DMS79 treated with DMSO at 0.1 percent for 48 hours (cell line): ENCODE measurements at places on chromosomes 6 and 20.
A peak's percentile ranks its signal among the peaks of the same experiment; 100 is the strongest.

DNA sequence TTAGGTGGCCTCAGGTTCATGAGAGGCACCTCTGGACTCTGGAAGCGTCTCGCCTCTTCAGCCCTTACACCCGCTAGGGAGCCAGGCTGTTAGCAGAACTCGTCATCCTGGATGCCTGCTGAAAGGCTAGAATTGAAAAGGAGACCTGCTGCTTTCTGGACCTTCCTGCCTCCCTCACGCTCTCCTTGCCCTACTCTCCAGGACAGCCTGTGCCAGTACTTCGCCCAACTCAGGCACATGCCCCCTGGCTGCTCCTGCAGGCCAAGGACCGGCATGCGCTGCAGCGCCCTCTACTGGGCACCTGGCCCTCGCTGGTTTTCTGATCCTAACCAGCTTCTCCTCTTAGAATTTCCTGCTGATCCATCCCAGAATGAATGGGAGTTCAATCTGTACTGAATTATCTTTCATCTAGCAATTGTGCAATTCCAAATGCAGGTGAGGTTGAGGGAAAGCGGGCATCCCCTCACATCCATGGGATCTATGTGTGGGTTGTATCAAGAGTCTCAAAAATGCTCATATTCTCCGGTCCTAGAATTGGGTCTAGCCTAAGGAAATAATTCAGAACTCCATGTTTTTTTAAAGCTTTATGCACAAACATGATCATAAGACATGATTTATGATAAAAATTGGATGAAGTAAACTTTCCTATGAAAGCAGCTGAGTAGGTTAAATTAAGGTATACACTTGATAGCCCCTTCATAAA is 78.0 kb downstream of the PTPN1 start:
- peak; percentile 79 for DNase-seq

GRCh38 chr20:44170816-44171410 is 16.1 kb downstream of the JPH2 start:
- DNase-seq, result no peak

DNA sequence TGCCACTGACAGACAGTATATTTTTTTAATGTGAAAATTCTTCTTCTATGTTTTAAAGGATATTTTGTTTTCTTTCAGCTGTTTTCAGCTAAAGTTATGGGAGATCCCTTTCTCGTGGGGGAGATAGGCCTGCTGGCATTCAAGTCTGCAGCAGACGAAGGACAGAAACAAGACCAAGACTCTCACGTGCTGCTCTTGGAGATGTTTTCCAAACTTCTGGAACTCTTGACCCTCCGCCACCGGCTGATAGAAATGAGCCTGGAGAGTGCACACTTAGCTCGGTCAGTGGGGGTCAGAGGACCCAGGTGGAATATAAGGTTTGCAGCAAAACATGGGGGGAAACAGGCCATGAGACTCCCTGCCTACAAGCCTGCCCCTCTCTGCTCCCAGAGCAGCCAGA is 120.5 kb downstream of the CD164 start:
- DNase-seq, result no peak

GRCh38 chr20:41960166-41960565 is 342.0 kb upstream of the CHD6 start:
- no peak for DNase-seq

- DNase-seq, result no peak
Observed at GRCh38 chr20:14828459-14828858, 491.0 kb upstream of the FLRT3 start.

GRCh38 chr20:25296094-25297093 is 48.5 kb downstream of the PYGB start:
- peak; percentile 2 for DNase-seq
